ENCODE measurements at places on chromosomes 4 and X.

- no peak for DNase-seq
These were observed 6.8 kb upstream of the STARD8 start for GRCh38 chrX:68640661-68641060.

DNA sequence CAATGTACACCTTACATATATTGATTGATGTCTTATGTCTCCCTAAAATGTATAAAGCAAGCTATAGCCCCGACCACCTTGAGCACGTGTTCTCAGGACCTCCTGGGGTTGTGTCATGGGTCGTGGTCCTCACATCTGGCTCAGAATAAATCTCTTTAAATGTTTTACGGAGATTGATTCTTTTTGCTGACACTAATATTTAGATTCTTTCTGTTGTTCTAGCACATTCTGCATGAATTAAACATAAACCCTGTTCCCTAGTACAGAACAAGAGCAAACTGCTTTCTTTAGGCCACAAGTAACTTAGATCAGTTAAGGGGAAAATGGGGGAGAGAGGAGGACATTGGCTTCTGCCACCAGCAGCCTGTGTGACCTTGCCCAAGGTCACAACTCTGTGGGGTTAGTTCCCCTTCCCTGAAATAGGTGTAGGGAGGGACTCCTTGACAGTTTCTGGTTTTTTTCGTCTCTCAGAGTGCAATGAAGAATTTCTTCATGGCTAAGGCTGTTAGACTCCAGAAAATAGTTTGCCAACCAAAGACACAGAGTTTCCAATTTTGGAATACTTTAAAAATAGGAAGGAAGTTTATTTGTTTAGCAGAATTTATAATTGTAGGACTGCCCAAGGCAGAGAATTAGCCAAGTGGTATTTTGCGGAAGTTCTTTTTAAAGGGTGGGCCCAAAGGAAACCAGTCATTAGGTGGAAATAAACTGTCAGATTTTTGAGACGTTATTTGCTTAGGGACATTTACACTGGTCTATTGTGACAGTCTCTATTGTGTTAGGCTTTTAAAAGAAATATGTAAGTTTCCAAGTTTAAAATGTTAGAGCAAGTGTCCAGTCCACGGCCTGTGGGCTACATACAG, 29.4 kb downstream of the PTTG2 start:
- DNase-seq, result no peak

GRCh38 chr4:90745176-90745575, 618.0 kb downstream of the CCSER1 start:
- DNase-seq, result no peak

DNA sequence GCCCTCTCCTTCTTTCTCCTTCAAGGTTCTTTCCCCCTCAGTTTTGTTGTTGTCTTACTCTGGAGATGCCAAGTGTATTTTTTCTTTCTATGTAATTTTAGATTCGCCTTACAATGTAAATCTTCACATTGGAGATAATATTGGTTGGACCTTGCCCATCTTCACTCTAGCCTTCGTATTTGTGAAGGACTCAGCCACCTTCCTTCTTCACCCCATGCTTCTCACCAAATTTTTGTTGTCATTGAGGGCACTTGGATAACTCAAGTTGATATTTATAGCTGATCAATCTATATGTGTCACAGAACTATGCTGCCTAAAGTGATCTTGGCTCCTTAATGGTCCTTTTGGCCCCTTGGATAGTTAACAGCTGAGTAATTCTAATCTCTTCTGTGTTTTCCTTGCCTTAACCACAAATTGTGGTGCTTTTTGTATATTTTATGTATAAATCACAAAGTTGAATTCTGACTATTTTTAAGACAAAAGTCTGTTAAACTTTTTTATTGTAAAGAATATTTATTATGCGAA, 6.5 kb downstream of the SPRY1 start:
- DNase-seq, result no peak

GRCh38 chr4:15145709-15146108, 143.4 kb downstream of the CPEB2 start:
- DNase-seq, result no peak

DNA sequence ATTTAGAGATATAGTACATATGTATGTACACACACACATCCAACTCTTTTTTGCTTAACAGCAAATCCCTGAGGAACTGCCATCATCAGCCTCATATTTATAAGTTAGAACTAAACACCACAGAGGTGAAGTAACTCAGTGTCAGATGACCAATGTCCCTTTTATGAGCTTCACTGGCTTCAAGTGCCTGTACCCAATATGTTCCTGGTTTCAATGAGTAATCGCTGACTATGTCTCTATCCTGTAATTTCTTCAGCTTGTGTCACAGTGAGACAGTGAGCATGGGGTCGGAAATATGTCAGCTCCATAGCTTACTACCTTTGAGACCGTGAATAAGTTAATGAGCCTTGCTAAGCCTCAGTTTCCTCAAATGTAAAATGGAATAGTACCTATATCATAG, 136.2 kb upstream of the RASGEF1B start:
- DNase-seq, result no peak

DNA sequence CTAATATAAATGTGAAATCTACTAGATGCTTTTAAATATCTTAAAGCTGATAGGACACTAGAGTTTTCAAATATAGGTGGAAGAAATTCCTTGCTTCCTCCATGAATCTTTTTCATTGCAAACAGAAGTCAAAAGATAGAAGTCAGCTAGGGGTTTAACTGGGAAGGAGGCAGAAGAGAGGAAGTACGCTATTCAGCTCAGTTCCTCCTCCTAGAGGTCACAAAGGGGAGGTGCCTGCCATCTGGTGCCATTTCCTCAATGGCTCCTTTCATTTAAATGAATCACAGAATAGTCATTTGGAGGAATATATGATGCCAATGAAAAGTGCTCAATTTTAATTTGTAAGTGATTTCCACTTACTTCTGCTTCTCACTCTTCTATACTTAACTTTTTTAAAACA, 8.5 kb downstream of the COL25A1 start:
- no peak for DNase-seq

- peak; percentile 19 for DNase-seq
These were observed 19.1 kb downstream of the GSX2 start for GRCh38 chr4:54118850-54119589.

Measured in AG04449 (cell line).